ENCODE measurements at places on chromosomes 5 and 9.
A peak's percentile ranks its signal among the peaks of the same experiment; 100 is the strongest.

GRCh38 chr5:154117050-154117449, 73.5 kb upstream of the GALNT10 start:
- DNase-seq: no peak

- peak; percentile 70 for DNase-seq
Measured at GRCh38 chr5:134647750-134648424, 698 bp upstream of the SEC24A start.

DNA sequence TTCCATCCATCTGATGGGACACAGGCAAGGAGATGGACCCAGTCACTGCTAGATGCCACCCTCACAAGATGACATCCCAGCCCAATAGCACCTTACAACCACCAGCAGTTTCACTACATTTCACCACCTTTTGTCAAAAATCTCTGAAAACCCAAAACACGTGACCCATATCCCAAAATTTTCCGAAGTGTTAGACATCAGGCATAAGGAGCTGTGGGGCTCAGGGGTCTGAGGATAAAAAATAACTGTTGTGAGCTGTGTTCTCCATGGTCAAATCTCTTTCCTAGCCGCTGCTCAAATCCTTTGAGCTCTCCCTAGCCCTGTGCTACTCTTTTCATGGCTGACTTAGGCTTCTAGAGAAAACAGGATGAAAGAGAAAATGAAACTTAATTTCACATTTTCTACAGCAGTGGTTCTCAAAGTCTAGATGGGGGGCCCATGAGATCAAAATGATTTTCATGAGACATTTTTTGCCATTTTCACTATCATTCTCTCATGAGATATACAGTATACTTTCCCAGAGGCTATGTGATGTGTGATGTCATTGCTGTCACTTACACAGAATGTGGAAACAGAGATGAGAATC, 40.7 kb downstream of the TIMD4 start:
- no peak for DNase-seq

DNA sequence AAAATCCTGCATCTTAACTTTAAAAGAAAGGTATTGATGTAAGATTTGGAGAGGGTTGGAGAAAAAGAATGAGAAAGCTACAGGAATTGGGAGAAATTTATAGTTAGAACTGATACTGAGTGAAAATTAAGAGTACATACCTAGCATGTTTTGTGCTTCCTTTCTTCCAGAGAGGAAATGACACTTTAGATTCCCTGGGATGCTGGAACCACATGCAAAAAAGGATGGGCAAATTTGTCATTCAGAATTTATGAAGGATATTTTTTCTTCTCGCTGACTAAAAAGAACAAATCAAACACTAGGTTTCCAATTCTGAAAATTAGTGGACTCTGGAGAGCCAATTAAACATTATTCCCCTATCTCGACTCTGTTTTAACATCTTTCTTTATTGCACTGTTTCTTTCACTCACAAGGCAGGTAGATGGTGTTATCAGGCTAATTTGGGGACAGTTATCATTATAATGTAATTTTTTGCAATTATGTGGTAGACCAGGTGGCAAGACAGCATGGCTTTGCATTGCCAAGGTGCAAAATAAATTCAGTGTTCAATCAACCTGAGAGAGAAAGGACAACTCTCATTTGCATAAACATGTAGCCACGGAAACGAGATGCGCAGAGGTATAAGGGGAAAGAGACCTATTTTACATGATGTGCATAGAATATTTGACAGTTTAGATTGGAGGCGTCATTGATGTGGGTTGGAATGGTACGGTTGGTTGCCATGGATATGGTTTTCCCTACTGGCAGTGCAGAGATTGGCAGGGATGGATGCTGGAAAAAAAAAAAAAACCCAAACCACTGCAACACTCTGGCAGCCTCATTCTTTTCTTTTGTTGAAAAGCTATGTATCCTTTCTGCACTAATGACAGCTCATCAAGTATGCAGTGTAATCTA, 320.4 kb upstream of the CCNH start:
- DNase-seq: no peak

GRCh38 chr9:122213589-122214413, 15.0 kb downstream of the LHX6 start:
- peak; percentile 72 for DNase-seq

- DNase-seq: no peak
Measured at GRCh38 chr5:115522832-115523403, 21.7 kb downstream of the FEM1C start.

DNA sequence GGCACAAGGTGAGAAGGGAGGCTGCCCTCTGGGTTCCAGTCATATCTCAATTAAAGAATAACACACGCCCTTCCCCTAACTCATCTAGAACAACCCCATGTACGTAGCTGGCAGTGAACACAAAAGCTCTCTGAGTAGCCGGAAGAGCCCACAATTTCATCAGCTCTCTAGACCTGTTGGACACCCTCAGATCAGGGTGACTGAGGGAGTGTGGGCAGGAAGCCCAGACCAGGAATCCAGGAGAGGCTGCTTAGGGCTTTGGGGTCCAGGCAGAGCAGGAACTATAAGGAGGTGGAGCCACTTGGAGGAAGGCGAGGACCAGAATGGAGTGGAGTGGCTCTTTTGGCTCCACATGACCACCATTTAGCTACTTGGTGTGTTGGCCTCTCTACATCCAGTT, 237.4 kb downstream of the NR3C1 start:
- DNase-seq: no peak

DNA sequence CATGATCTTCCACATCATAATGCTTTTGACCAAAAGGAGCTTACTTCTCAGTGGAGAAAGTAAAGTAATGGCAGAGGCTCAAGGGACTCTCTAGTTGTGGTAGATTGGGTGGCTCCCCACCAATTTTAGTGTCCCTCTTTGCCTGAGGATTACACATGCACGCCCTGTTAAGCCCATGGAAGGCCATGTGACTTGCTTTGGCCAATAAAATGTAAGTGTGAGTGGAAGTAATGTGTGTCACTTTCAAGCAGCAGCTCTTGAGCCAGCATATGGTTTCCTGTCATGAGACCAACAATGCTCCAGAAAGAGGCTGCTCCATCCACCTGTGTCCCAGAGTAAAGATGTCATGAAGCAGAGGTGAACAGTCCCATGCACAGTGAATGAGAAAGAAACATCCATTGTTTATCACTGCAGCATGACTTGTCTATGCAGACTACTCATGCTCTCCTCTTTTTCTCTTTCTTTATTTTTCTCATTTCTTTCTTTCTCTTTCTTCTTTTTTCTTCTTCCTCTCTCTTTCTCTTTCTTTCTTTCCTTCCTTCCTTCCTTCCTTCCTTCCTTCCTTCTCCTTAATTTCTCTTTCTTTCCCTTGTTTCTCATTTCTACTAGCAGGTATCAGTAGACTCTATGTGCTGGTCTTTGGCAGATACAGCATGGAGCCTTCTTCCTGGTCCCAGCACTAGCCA, 57.3 kb upstream of the EGFLAM start:
- no peak for DNase-seq

DNA sequence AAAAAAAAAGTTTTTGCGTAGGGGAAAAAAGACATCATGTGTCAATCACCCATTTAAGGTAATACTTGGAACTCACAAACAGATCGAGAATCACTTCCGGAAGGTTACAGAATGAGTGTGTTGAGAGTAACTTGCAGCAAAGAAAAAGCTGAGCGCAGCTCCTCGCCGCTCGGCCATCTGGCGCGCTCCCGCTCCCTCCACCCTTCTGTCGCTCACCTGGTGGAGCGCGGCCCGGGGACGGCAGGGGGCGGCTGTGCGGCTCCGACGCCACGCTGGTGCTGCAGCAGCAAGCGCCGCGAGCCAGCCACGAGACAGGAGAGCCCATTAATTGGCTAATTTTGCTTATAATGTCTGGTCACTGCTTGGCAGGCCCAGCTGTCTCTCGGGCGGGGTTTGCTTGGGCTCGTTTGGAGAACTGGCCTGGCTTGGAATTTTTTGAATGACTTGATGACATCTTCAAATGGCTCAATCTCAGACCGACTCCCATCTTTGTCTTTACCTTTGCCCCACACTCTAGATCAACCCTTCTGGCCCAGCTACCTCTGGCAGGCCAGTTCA, 601.8 kb downstream of the CCDC171 start:
- peak; percentile 4 for DNase-seq

DNA sequence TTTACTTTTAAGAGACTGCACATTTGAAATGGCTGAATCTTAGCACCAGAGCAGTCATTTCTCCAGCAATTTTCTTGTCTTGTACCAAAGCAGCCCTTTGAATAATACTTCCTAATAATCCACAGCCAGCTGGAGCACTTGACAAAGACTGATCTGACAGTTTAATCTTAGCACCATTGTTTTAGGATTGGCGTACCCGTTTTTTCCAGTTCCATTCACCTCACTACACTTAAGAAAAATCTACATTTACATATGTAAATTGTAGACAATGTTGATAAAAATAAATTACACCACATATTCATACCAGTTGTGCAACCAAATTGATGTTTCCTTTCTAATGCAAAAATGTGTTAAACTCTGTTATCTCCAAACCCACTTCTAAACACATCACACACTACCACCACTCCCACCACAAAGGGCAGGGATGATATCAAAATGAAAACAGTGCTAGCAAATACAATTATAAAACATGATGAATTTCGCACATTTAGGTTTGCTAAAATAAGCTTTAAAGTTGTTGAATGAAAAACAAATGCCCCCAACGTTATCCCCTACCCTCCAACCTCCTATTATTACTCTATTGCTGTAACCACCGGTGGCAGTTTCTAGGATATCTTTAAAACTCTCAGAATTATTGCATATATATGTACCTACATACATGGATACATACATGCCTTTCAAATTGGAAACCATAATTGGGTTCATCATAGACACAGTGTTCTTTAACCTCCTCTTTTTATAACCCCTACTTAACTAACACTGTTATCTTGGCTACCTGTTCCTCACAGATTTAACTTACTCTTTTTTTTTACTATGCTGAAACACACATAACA, 21.5 kb downstream of the SERINC5 start:
- no peak for DNase-seq

DNA sequence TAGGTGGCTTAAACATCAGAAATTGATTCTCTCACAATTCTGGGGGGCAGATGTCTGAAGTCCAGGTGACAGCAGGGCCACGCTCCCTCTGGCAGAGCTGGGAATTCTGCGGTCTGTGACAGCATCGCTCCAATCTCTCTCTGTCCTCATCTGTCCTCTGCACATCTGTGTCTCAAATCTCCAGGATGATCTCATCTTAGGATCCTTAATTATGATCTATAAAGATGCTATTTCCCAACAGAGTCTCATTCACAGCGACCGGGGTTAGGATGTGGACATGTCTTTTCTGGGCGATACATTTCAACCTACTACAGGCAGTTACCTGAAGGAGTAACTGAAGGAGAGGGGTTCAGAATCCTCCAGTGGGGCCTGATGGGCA, 31.4 kb downstream of the ANKRD33B start:
- no peak for DNase-seq

DNA sequence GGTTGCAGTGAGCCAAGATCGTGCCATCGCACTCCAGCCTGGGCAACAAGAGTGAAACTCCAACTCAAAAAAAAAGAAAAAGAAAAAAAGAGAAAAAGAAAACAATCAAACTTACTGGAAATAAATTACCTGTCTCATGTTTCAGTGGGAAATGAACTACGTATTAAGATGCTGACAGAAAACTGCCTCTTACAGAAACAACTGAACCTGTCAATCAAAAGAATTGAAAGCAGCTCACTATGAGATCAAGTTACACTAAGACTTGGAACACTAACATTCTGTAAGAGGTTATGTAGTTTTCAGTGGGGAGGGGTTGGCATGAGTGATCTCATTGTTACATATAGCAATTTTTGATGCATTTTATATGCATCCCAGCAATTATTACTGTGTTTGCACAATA, 64.4 kb upstream of the SPATA31E1 start:
- DNase-seq: no peak

DNA sequence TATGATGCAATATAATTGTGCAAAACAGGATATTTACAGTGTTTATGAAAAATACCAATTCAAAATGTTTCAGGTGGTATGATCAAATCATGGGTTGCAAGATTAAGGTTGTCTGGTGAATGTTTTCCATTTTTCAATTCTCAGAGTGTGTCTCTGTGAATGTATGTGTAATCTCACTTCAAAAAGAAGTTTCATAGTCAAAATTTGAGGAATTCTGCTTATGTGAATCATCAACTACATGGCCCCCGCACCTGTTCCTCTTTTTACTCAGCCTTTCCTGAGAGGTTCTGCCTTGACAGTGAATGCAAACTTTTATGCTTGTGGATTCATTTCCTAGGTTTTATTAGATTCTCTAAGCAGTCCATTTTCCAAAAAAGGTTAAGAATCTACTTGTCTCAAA, 32.1 kb downstream of the KCTD16 start:
- no peak for DNase-seq

- no peak for DNase-seq
Measured at GRCh38 chr5:78624011-78624541, 24.5 kb downstream of the LHFPL2 start.

DNA sequence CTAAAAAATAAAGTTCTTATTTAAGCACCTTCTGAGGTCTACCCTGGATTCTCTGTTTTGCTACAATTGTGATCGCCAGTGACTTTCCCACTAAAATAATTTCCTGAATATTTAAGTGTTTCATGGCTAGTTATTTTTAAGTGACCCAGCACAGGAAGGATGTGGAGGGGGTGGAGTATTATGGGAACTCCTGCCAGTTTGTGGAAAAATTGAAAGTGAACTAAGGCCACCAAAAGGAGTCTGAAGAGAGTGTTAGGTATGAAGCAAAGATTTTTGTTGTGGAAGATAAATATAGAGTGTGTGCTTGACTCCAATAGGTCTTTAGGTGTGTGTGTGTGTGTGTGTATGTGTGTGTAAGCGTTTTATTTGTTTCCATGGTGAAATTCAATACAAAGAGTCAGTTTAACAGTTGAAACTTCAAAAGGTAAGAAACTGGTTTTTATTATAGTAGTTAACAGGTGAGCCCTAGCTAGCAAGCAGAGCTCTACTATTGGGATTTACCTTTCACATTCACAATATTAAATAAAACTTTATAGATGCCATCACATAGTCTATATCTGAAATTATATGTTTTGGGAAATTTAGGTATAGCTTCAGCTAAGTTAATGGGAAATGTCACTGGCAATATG, 25.6 kb downstream of the RASGRF2 start:
- DNase-seq: no peak

GRCh38 chr5:174364676-174365075, 319.2 kb downstream of the NSG2 start:
- DNase-seq: no peak

- DNase-seq: no peak
Measured at GRCh38 chr5:82019342-82020138, 47.7 kb downstream of the ATG10 start.

DNA sequence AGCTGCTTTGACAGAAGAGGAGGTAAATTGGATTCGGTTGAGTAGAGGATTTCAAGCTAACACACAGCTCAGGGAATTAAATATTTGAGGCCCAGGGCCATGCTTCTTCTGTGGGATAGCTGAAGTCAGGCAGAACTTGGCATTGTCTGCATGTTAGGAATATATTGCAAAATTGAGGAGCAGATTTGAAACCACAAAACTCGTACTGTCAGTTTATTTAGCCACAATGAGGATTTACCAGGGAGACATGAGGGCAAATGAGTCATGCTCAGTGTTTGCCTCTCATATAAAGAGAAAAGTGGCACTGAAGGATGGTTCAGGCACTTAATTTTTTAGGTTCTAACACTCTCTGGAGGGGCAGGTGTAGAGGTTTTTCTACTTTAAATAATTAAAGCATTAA, 83.0 kb upstream of the PRLR start:
- no peak for DNase-seq

GRCh38 chr9:19232823-19233194, 2.3 kb downstream of the DENND4C start:
- DNase-seq: peak; percentile 30

GRCh38 chr5:145689235-145689634, 145.9 kb downstream of the PRELID2 start:
- DNase-seq: no peak
